Immature natural killer cell (primary cell): ENCODE measurements at places on chromosomes 11 and 22.

- no peak for DNase-seq
Observed at GRCh38 chr11:65167656-65168055, 2.4 kb upstream of the SPDYC start.

GRCh38 chr11:78290293-78291176 lies 101.8 kb downstream of the USP35 start:
- DNase-seq = no peak

GRCh38 chr22:31838917-31839316 lies 85.1 kb downstream of the DEPDC5 start:
- DNase-seq = no peak

GRCh38 chr11:68010090-68011041 lies at the start of gene ALDH3B1:
TSS of gene ALDH3B1 (plus strand) at chr11:68010327. CDS start at chr11:68015298, 4,971 bp downstream.
- peak; percentile 37 for DNase-seq

DNA sequence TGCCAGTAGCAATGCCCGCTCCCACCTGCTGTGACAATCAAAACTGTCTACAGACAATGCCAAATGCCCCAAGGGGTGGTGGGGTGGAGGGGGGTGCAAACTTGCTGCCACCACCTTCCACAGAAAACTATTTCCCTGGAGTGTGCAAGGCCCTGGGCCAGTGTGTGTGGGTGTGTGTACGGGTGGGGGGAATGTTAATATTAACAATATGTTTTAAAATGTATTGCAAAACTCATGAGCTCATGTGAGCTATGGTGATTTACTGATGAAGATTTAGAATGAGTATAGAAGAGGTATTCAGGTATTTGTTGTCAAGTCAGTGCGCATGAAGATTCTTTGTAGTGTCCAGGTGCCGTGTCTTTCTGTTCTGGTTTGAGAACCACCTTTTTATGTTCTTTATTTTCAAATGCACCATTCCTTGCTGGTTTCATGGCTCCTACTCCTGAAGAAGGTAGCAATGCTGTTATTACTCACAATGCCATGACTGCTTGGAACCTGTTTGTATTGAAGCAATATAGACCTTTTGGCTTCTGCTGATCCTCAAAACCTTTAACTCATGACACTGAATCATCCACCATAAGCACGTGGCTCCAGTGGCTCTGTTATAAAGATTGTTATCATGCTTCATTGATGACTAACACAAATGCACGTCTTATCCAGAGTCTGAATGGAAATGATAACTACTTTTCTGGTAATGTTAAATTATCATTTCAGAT lies 29.9 kb upstream of the AQP11 start:
- no peak for DNase-seq

DNA sequence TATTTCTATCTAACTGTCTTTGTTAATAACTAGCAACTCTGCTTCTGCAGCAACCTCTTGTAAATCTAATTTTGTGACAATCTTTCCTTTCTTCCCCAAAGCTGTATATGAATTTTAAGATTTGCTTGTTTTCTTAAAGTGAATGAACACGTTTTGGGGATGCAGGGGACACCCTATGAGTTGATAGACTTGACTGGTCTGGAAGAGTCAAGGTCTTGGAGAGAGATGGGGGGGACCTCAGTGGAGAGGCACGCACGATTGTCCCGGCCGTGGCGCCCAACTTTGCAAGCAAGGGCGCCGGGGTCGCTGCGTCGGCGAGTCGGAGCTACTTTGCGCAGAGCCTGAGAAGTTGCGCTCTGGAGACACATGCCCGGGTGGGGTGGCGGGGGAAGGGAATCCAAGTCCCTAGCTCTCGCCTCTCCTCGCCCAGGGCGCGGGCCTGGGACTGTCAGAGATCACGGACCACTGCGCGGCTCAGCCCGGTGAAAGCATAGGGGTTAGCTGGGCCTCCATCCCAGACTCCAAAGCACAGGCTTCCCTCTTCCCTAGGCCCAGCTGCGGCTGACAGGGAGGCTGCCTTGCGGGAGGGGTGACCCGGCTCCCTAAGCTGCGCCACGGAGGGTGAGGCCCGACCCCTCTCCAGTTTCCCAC lies 854 bp downstream of the ABCC8 start:
- no peak for DNase-seq

DNA sequence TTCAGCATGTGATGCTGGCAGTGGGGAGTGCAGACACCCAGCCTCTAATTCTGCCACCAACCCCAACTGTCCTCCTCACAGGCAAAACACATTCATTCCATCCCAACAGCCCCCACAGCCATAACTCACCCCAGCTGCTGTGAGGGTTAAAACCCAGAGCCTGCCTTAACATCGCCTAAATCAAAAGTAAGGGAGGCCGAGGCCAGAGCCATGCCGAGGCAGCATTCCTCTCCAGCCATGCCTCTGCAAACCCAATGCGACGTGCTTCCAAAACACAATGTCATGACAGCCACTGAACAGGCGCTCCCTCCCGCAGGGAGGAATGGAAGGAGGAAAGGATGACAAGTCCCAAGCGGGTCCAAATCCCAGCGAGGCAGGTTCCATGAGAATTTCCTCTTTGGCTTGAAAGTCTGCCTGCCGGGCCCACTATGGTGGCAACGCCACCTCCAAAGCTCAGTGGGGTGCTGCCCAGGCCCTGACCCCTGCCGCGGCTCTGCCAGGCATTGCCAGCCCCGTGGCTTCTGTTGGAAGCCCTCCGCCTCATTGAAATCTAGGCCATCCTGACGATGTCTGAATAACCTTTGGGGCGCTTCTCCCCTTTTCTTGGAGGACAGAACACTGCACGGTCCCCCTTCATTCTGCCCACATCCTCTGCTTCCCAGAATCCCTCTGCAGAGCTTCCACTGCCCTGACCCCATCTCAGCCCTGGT lies 472.3 kb downstream of the BRD1 start:
- DNase-seq = no peak

- DNase-seq = no peak
Observed at GRCh38 chr22:24107661-24108060, 73.6 kb upstream of the SUSD2 start.

DNA sequence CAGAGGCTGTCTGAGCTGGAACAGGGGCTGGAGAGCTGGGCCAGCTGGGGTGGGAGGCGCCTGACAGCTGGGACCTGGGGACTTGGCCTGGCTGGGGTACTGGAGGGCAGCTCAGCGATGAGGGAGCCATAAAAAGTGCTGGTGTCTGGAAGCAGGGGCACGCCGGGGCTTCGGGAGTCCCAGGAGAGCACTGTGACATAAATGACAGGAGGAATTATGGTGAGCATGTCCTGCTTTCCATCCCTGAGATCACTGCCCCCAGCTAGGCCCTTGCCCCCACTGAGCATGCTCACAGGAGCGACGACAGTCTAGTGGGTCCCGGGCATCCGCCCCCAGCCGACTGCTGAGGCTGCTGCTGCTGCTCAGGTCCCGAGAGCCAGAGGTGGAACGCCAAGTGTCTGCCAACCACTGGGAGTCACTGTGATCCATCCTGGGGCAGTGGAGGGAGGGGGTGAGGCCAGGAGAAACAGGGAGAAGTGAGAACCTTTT lies 6.2 kb downstream of the ROBO4 start:
- no peak for DNase-seq

DNA sequence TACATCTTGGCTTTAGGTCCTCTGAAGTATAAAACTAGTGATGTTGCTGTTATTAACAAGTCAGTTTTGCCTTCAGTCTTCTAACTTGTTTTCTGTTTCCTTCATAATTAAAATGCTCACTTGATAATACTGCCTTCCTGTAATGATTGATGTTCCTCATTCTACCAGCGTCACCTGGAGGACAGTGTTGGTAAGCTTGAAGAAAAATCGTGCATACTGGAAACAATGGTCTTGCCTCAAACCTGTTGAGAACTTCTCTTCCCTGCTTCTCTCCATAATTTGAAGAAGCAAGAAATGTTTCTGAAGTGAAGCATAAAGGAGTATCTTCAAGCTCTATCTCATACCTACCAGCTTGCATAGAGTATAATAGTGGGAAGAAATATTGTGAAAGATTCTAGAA lies 3.0 kb downstream of the YWHAH start:
- DNase-seq = peak; percentile 36

GRCh38 chr11:76768088-76768908 lies 14.9 kb upstream of the TSKU start:
- no peak for DNase-seq

- no peak for DNase-seq
Observed at GRCh38 chr11:32385998-32386397, 49.3 kb downstream of the WT1 start.

DNA sequence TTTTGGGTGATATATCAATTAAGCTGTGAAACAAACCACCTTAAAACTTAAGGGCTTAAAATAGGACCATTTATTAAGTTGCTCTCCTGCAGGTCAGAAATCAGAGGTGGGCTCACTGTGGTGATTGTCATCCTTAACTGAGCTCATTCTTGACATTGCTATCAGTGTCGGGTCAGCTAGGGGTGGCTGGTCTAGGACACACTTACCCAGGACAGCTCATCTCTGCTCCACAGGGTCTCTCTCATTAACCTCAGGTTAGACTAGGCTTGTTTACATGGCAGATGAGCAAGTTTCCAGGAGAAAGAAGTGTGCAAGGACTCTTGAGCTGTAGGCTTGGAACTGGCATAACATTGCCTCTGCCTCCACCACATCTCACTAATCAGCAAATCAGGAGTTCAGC lies 601.0 kb upstream of the RAG2 start:
- no peak for DNase-seq

DNA sequence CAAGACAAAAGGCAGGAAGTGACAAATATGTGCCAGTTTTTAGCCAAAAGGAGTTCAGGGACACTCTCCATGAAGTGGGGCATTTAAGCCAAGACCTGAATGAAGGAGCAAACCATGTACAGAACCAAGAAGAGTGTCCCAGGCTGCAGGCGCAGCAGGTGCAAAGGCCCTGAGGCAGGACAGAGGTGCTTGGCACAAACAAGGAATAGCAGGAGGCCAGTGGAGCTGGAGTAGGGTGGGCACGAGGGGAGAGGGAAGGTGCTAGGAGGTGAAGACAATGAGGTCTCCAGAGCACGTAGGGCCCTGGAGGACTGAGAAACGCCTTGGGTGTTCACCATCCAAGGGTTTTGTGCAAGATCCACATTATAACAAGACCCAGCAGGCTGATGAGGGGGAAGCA lies 474.1 kb downstream of the MN1 start:
- no peak for DNase-seq

DNA sequence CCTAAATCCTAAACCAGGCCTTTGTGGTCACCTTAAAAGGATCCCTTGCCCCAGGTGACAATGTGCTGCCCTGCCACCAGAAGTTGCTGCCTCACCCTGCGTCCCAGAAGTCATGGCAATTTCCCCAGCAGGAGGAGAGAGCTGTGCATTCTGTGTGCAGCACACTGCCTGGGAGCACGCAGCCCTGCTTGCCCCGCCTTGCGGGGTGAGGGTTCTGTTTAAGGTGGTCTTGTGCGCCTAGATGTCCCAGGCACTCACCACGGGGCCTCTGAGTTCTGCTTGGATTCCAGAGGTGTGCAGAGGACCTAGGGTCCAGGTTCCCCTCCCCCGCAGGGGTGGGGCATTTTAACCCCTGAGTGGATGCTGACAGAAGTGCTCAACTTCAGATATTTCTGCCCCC lies 95.0 kb downstream of the GRAMD1B start:
- DNase-seq = no peak

DNA sequence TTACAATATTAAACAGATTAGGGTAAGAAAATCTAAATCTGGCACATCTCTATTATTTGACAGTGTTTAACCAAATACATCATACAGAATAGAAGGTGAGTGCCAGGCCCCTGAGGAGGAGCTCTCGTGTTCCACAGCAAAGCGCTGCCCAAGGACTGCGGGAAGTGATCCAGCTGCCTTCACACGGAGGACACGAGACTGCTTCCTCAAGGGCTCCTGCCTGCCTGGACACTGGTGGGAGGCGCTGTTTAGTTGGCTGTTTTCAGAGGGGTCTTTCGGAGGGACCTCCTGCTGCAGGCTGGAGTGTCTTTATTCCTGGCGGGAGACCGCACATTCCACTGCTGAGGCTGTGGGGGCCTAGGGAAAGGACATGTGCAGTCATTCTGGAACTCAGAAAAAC lies 71.1 kb downstream of the NCAPD3 start:
- no peak for DNase-seq

GRCh38 chr22:35484651-35485556 lies 55.7 kb upstream of the RASD2 start:
- no peak for DNase-seq
